ENCODE measurements at places on chromosomes 2 and 18.

GRCh38 chr2:106065983-106066820 is 127.9 kb downstream of the UXS1 start:
- DNase-seq, result peak; percentile 17

DNA sequence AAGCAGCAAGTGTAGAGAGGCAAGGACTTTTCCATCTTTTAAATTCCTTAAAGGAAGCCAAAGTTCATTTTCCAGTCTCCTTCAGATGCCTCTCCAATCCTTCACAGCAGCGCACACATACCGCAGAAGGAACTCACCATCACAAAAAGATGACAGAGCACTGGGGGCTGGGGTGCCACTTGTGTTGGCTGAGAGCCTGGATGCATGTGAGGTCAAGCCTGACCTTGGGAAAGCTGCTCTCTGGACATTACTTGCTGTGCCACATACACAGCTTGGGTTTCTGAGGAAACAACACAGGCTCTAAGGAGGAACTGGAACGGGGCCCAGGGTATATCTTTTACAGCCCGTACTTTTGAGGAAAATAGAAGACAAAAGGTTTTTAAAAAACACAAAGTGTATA is 364.3 kb upstream of the MEX3C start:
- no peak for DNase-seq

- DNase-seq, result no peak
Observed at GRCh38 chr18:55462652-55463051, 125.3 kb downstream of the TCF4 start.

GRCh38 chr2:97758131-97758705 is 44.8 kb downstream of the ZAP70 start:
- no peak for DNase-seq

- no peak for DNase-seq
Observed at GRCh38 chr2:95323347-95324155, 26.4 kb downstream of the KCNIP3 start.

DNA sequence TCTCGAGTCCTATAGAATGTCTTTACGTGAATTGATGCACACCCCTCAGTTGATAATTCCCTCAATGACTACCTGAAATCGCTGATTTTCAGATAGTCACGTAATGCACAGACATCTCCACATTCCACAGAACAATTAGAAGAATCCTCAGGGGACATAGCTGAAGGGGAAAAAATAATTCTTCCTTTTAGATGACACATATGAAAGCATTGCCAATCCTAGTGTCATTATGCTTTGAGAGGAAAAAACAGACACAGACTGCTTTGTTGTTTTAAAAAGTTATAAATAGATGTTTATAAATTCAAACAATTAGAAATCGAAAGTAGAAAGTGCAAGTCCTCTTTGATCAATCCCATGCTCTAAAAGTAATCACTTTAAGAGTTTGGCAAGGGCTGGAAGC is 100.6 kb upstream of the FN1 start:
- no peak for DNase-seq

DNA sequence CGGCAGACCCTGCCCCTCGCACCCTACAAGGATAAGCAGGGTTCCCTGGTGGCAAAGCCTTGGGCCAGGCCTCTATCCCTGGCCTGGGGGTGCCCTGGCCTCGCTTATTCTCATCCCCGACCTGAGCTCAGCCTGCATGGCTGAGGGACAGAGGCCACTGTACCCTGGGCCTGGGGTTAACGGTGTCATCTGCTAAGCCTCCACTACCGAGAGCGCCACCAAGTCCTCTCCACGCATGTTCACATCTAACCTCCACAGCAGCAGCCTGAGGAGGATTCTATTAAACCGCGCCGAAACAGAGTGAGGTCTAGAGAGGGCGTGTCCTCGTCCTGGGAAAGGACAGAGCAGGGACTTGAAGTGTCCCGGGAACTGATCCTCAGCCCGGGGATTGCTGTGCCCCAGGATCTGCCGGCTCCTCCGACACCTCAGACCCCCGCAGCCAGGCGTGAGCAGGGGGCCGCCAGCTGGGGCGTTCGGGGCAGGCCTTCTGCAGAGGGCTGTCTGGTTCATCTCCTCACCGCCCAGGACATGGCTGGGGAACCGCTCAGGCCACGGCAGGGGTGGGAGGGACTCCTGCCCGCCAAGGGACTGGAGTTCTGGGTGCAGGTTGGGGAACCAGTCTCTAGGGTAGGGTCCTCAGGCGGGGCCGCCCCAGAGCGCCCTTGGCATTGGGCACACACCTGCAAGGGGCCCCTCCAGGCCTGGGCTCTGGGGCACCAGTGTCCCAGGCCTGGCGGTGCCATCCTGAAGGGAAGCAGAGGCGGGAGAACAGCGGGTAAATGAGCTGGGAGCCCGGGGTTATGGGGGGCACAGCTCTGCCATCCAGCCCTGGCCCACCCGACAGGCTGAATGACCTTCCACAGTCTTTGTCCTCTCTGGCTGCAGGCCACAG is 68.0 kb upstream of the SMAD7 start:
- no peak for DNase-seq
